M059J (cell line): ENCODE measurements at places on chromosomes 1 and 21.

DNA sequence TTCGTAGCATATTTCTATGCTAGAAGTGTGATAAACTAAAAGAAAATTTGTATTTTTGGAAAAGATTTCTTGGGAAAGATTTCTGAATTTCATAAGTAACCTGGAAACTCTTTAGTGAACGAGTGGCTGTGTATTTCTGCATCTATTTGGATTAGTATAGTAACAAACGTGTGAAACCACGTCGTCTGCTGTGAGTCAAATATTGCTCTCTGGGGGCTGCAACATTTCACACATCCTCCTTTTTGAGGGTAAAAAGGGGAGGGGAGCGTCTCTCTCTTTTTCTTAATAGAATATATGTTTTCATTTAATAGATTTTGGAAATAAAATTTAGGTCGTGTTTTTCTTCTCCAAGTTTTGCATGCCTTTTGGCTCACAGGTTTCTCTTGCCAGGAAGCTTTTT, 44.8 kb downstream of the LHX9 start:
- no peak for DNase-seq

DNA sequence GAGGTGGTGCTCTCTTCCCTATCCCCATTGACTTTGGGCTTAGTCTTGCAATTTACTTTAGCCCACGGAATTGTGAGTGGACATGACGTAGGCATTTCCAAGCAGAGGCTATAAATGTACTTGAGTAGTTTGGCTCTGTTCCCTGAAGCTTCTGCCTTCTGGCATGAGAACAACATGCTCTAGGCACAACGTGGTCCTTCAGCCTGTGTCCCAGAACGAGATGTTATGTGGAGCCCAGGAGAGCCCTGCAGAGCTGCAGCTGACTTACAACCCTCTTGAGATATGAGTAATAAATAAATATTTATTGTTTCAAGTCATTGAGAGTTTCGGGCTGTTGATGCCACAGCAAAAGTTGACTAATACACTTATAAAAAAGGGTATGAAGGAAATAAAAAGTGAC, 105.2 kb upstream of the HMGB4 start:
- peak; percentile 55 for DNase-seq

- DNase-seq, result peak; percentile 9
These were observed 8.1 kb downstream of the KRTAP21-3 start for GRCh38 chr21:30710499-30710898.

DNA sequence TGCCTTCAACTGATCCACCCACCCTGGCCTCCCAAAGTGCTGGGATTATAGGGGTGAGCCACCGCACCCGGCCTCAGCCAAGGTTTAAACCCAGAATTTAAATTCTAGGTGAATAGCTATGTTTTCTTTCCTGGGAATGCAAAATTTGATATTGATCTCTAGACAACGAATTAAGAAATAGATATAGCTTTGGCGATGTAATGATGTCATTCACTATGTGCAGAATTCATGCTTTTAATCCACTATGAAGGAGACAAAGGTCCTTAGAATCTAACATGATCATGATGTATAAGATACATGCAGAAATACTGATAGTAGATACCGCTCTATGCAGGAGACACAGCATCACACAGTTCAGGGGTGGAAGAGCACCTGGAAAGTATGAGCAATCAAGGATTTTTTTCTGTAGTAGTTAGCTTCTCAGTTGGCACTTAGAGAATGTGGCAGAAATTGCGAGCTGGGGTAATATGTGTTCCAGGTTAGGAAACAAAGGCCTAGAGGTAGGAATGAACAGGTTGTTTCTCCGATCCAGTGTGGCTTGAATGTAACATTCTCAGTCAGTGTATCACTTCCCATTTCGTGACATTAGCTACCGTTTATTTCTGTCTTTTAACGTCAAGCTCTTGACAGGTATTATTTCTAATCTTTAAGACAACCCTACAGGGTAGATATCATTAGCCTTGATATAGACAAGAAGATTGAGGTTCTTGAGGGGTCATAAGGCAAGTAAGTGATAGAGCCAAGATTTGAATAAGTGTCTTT, 3.0 kb upstream of the CEP350 start:
- no peak for DNase-seq

GRCh38 chr1:117123274-117123673, 1.7 kb upstream of the TRIM45 start:
- DNase-seq, result no peak

- DNase-seq, result no peak
These were observed 272.7 kb upstream of the CACYBP start for GRCh38 chr1:174726880-174727585.

GRCh38 chr1:159554696-159555095, 18.9 kb upstream of the OR10J5 start:
- no peak for DNase-seq

- DNase-seq, result peak; percentile 18
These were observed 198.6 kb upstream of the JUN start for GRCh38 chr1:58982259-58982998.

- DNase-seq, result no peak
These were observed 182.8 kb upstream of the NRIP1 start for GRCh38 chr21:15247613-15248012.

- no peak for DNase-seq
These were observed 836.7 kb upstream of the ADAMTS5 start for GRCh38 chr21:27803571-27803970.

- peak; percentile 2 for DNase-seq
These were observed 704.5 kb upstream of the ADGRL4 start for GRCh38 chr1:79711001-79711431.

DNA sequence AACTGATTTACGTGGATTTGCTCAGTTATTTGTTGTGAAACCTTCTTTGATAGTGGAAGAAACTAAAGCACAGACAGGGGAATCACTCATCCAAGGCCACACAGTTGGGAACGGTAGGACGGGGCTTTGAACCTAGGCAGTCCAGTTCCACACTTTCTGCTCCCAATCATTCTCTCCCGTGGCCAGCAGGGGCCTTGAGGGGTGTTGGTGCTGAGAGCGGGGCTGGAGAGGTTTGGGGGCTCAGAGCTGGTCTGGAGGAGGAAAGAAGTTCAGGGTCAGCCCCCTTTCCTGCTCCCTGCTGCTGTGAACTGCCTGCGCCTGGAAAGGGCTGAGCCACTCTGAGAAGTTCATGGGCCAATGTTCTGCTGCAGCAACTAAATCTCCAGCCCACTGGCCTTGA, 31.4 kb upstream of the ACTL8 start:
- no peak for DNase-seq

DNA sequence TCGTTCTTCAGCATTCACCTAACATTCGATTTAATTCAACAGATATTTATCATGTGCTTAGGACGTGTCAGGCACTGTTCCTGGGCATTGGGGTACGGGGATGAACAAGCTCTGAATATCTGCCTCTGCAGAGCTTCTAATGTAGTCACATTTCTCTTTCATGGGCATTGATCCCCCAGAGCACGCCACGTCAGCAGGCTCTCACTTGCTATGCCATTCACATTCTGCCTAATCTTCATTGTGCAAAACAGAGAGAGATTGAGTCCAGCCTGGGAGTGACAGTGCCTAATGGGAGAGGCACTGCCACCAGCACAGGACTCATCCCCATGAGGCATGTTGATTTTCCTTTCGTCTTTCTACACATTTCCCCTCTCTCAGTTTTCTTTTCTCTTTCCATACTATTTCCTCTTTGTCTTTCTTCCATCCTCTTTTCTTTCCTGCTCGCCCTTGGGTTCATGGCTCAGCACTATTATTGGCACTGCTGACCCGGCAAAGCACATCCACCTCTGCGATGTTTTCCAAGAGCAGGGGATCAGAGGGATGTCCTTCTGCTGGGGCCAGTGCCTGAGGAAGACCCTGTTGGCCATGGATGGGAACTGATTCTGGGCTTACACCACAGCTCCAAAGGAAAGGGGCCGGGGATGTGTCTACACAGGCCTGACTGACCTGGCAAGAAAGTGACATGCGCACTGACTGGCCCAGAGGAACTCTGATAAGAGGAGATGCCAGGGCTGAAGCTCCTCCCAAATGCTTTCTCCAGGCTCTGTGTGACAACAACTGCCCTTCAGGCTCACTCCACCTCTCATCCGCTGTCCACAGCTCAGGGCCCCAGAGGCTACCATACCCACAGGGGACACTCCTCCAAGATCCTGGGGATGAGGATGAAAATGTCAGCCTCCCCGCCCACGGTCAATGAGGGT, 195.9 kb downstream of the TOMM20 start:
- peak; percentile 51 for DNase-seq

GRCh38 chr1:3027611-3028371, 6.5 kb downstream of the ACTRT2 start:
- no peak for DNase-seq

DNA sequence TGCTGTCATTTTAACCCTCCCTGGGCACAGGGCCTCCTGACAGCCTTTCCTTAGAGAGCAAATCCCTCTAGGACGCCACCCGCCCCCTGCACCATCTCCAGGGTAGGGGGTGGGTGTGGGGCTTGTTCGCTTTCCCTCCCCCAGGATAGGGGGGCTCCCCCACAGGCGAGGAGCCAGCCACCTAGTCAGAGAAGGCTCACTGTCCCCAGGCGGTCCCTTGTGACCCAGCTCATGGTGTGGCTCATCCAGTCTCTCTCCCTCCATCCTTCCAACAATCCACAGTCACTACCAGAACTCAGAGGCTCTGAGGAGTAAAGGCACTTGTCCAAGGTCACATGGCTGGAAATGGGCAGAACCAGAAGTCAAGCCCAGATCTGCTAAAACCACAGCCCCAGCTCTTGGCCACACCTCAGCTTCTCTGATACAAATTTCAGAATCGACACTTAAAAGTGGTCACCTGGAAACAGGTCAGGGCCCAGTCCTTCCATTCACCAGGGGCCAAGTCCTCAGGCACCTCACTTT, 89.8 kb downstream of the MRPL37 start:
- DNase-seq, result no peak

GRCh38 chr21:26210614-26211013, 40.0 kb upstream of the APP start:
- DNase-seq, result no peak

- peak; percentile 49 for DNase-seq
These were observed 41.7 kb upstream of the RAB4A start for GRCh38 chr1:229229137-229229720.

DNA sequence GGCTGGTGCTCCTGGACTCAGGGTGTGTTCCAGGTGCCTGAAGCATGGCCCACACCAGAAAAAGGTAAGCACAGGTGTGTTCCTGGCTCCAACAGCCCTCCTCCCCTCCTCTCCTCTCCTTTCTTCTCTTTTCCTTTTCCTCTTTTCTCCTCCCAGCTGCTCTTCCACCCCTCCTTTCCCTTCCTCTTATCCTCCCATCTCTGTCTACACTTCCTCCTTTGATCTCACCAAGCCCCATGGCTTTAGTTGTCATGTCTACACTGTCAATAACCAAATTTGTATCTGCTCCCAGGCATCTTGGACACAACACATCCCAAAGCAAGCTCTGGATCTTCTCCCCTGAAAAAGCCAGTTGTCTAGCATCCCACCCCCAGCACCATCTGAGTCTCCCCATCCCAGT, 56.7 kb upstream of the LAPTM5 start:
- DNase-seq, result no peak

GRCh38 chr1:14094611-14095400, 394.8 kb downstream of the PRDM2 start:
- peak; percentile 33 for DNase-seq

DNA sequence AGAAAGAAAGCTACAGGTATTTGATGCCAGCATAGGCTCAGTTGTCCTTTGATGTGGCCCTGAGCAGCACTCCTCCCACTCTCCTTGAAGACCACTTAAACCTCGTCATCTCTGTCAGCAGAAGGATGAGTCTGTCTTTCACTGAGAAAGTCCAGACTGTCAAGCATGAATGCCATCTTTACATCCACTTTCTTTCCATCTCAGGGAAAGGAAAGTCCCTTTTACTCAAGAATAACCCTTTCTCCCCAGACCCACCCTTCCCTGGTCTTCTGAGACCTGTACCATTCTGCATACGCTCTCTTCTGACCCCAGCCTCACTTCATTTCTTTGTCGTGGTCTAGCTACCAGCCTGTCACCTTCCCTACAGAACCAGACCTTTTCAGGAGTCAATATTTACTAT, 4.0 kb upstream of the ELAPOR1 start:
- no peak for DNase-seq

- no peak for DNase-seq
These were observed 50.8 kb upstream of the ECE1 start for GRCh38 chr1:21341022-21341421.

- DNase-seq, result peak; percentile 27
These were observed 62.1 kb upstream of the CD55 start for GRCh38 chr1:207259391-207259790.

- no peak for DNase-seq
These were observed 138.9 kb downstream of the NR5A2 start for GRCh38 chr1:200166411-200166810.

DNA sequence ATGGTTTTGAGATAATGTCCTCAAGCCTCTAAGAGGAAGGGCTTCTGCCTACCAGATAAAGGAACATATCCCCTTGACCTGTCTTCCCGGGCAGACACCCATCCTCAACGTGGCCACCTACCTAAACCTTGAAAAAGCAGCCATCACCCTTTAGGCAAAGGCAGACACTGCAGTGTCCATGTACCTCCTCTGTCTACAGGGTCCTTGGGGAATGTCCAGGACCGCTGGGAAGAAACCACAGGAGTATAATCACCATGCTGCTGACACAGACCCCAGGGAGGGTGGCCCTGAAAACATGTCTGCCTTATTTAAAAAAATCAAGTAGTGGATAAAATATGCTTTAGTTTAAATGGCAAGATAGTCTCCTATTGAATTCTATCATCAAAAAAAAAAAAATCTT, 16.6 kb downstream of the BCAR3 start:
- DNase-seq, result peak; percentile 57

DNA sequence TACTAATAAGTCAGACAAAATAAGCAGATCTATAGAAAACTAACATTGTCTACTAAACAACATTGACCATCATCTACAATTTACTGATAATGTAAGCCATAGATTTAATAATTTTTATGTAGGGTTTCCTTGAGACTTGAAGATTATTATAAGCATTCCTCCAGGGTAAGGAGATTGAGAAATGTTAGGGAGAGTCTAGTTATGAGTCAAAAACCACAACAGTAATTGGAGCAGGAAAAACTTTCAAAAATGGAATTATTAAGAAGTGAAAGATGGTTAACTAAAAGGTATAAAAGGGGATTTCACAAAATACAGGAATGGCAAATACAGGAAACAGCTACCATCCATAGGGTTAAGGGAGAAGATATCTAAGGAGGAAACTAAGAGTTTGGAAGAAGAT, 12.4 kb upstream of the UHMK1 start:
- no peak for DNase-seq

DNA sequence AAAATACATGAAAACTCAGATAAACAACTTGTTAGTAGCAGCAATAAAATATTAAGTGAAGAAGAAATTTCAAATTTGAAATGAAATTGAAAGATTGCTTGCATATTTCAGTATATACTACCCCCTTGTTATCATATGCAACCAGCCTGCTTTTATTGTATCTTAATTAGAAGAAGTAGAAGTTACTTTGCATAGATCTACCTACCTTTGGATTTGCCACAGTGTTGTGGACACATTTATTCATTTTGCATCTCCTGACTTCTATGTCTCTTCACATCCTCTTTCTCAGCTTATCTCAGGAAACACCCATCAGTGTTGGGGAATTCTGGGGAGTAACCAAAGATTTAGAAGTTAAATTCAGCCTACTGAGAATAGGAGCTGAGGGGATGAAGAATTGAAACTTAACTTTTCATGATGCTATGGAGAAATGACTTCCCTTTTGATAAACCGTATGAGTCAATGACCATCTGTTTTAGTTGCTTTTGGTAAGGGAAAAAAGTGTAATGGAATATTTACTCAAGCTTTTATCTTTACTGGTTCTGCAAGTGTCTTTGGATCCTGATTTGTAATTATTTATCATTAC, 96.9 kb downstream of the RGL1 start:
- DNase-seq, result no peak

- DNase-seq, result no peak
These were observed 113.6 kb downstream of the DMRTB1 start for GRCh38 chr1:53572815-53573173.
